ENCODE measurements at places on chromosomes 7 and 10.

- no peak overlapping the region for H3K4me3 ChIP-seq
- H3K4me1 ChIP-seq = no peaks in the 10 kb centered on the region
- H3K36me3 ChIP-seq = no peaks in the 10 kb centered on the region
- no peaks in the 10 kb centered on the region for H3K27me3 ChIP-seq
Measured at GRCh38 chr7:128373606-128374005, 12.1 kb upstream of the PRRT4 start.

GRCh38 chr10:51786684-51787035, 87.3 kb upstream of the CSTF2T start:
- H3K4me3 ChIP-seq = no peak overlapping the region
- no peaks in the 10 kb centered on the region for H3K4me1 ChIP-seq
- DNase-seq = no peak
- no peaks in the 10 kb centered on the region for H3K36me3 ChIP-seq
- H3K27ac ChIP-seq = no peak overlapping the region
- H3K27me3 ChIP-seq = no peaks in the 10 kb centered on the region

- DNase-seq = peak; percentile 45
- H3K4me1 ChIP-seq = peaks cover 35% of the 10 kb centered on the region
- no peaks in the 10 kb centered on the region for H3K36me3 ChIP-seq
- peak overlapping the region; percentile 82 for H3K27ac ChIP-seq
Measured at GRCh38 chr10:46524472-46525176, 31.8 kb downstream of the GPRIN2 start.

DNA sequence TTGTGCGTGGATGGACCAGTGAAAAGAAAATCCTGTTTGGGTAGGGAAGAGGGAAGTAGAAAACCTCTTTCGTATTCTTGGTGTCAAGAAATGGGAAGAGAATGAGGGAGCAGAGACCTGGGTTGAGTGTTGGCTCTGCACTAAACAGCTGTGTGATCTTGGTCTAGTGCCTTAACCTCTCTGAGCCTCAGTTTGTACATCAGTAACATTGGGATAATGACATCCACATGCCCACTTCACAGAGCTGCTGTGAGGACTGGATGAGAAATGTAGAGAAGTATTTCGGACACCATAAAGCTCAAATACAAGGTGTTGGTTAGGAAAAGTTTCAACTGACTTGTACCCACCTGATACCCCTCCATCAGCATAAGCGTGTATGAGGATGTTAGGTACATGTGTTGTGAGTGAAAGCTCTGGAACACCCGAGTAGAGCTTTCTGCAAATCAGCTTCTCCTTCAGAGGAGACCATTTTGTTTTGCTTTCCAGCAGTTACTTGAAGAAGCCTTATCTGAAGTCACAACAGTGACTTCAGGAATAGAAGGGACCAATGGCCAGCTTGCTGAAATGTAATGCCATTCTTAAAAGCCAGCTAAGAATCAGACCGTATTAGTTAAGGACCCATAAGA, 11.2 kb downstream of the TRIM56 start:
- H3K4me3 ChIP-seq = no peak overlapping the region
- H3K4me1 ChIP-seq = peaks cover 12% of the 10 kb centered on the region
- DNase-seq = no peak
- H3K27me3 ChIP-seq = no peaks in the 10 kb centered on the region
- H3K27ac ChIP-seq = no peak overlapping the region

DNA sequence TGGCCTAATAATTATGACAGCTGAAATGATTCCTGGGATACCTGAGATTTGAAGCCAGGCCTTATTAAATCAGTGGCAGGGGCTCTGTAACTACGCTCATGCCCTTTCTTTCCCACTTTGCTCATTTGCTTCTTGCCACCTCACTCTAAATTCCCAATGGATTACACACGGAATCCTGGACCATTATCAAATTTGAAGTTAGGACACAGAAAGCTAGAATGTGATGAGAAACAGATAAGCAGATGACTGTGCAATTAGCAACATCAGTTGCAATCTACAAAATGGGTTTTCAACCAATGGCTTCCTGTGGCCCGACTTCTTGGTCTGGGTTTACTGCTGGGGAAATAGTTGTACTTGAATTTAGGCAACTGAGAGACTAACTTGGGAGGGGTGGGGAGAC, 374.3 kb downstream of the INHBA start:
- no peak overlapping the region for H3K27ac ChIP-seq
- no peak for DNase-seq
- H3K4me3 ChIP-seq = no peak overlapping the region
- no peaks in the 10 kb centered on the region for H3K4me1 ChIP-seq
- no peaks in the 10 kb centered on the region for H3K36me3 ChIP-seq

DNA sequence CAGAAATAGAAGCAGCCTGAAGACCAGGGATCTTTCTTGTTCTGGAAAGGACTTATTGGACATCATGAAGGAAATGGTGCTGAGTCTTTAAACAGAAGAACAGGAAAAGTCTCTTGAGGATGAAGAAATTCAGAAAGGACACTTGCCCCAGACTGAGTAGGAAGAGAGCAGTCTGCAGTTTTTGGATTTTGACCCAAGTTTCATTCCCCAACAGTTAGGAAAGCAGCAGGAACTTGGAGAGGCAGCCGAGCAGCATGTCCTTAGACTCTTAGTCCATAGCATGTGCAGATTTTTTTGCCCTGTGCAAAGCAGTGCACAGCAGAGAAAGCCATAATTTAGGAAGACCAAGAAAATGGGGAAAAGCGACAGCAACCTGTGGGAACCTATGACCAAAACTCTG, 927.2 kb upstream of the AUTS2 start:
- H3K27ac ChIP-seq = no peak overlapping the region
- H3K27me3 ChIP-seq = 0 out of 2 replicates have a peak, but pooled peaks cover 4% of the 10 kb centered on the region
- no peaks in the 10 kb centered on the region for H3K36me3 ChIP-seq
- H3K4me3 ChIP-seq = no peak overlapping the region
- no peak for DNase-seq
- H3K4me1 ChIP-seq = no peaks in the 10 kb centered on the region
